Dermis microvascular lymphatic vessel endothelial cell (primary cell): ENCODE measurements at places on chromosomes 1 and 21. TPM values are rescaled to one million over a fixed set of nuclear protein-coding genes. Genes with fewer than 3 reads are reported as not detected.

The DDX59 gene
- total RNA-seq, result 9.6 and 10.1 TPM in 2 replicates

DNA sequence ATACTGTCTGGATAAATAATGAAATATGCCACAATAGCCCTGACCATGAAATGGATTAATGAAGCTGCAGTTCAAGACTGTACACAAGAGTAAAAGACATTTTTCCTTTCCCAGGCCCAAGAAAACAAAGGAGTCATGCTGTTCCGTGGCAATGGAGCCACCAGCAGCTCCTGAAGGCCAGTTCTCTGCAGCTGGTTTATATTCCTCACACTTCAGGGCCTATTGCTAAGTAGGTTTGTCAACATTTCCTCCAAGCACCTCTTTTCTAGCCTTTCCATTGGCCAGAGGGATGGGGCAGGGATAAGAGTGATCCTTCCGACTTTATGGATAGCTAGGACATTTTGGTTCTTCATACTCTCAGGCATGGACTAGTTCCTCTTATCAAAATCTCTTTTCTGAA is 24.2 kb upstream of the RGL1 start:
- no peak for DNase-seq

The SLC1A7 gene
- not detected in 2 replicates for total RNA-seq

The LCE2C gene
- total RNA-seq, result not detected in 2 replicates

The FCRL2 gene
- not detected in 2 replicates for total RNA-seq

The BGLAP gene
- total RNA-seq, result 0.26 and 0.63 TPM in 2 replicates

GRCh38 chr1:150772326-150772725 is 6.7 kb upstream of the CTSS start:
- DNase-seq, result no peak

The COL6A2 gene
- 6.5 and 46.0 TPM in 2 replicates for total RNA-seq

DNA sequence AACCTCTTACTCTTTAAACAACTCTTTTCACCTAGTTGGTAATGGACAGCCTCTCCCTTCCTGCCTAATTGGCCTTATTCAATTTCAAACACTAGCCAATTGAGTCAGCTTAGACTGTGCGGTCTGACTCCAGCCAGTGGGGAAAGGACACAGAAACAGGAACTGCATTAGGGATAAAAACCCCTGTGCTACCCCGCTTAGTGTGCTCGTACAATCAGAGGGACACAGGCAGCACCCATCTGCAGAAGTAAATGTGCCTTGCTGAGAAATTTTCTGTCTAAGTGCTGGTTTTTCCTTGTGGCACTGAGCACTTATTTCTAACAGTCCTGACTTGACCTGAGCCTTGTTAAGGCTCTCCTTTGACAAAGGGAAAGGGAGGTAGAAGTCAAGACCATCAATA is 6.0 kb upstream of the CD2 start:
- DNase-seq, result no peak

The SLC9C2 gene
- total RNA-seq, result not detected in 2 replicates

DNA sequence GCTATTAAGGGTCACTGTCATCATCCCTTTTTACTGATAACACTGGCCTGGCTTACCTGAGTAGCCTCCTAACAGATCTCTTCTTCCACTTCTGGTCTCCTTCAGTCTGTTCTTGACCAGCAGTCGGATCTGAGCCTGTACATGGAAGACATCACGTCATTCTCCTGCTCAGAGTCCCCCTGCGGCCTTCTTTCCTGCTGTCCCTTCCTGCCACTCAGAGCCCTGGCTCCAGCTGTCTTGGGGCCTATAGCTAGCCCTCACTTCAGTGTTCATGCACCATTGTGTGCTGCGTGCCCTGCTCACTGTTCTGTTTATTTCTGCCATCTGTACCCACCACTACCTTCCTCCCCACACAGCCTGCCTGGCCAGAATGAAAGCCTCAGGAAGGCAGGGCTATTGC is 8.4 kb downstream of the ADARB1 start:
- DNase-seq, result no peak

The RAB4A gene
- total RNA-seq, result 12.8 and 19.3 TPM in 2 replicates

DNA sequence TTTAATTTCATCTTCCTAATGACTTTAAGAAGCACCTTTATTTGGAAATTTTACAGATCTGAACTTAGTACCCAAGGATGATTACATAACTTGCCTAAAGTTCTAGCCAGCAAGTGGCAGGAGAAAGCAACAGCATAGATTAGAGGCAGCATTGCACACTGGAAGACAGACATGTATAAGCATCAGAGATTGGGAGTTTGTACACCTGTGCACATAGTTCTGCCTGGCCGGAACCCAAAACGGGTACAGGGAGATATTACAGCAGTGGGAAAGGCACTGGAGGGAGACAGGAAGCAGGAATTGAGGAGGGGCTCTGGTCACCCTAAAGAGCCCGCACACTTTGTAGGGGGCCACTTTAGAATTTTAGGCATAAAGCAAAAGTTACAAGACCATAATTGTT is 19.3 kb downstream of the GBP6 start:
- DNase-seq, result no peak

The DCDC2B gene
- total RNA-seq, result not detected in 2 replicates

DNA sequence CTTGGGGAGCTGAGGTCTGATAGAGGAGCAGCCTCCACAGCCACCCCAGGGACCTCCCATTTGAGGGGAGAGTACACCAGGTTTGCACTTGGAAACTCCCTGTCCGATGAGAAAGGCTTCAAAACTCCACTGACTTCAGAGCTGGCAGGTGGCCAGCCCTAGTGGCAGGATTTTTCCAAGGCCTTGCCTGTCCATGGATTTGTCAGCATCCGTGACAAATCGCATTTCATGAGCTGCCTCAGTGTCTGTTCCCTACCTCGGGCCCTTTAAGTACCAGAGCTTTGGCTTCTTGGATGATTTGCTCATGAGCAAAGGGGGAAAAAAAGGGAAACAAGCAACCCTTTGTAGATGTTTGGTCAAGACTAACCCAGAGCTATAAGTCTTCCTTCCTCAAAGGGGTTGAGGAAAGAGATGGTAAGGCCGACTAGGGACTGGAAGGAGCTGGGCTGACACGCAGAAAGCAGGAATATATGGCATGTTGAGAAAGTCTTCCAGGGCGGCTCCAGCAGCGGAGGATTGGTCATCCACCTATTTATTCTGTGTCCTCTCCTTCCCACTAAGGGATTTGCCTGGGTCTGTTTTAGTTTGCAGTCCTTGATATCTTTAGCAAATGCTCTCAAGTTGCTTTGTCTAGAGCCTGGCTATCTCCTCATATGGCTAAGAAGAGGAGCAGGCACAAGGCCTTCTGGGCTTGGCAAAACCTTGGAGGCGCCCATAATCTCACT is 2.7 kb upstream of the HSPG2 start:
- peak; percentile 99 for DNase-seq

- DNase-seq, result no peak
Observed at GRCh38 chr1:71488555-71489252, 407.9 kb upstream of the ZRANB2 start.

DNA sequence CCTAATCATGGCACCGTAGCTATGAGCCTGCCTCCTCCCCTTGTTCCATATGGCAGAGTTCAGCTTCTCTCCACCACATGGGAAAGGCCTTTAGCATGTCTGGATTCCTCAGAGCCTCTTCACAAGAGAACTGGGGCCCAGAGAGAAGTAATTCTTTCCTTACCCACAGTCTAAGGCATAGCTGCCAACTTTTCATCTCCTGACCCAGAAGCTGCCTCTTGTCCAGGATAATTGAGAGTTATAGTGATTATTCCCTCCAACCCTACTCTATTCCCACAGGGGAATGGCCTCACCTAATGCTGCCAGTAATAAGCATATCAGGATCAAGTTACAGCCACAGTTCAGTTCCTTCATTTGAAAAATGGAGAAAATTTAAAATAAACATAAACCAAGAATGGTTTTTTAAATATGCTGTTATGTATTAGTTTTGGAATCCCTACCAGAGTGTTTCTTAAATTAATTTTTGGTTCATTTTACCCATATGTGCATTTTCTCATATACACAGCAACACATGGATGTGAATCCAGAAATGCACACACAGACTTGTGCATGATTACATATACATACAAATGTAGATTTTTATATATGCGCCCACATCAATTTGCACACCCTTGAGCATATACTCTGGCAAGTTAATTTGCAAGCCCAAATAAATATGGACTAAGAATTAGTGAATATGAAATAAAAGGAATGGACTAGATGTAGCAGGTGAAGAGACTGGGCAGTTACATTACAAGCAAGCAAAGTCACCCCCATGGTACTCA is 63.9 kb upstream of the WARS2 start:
- DNase-seq, result no peak

DNA sequence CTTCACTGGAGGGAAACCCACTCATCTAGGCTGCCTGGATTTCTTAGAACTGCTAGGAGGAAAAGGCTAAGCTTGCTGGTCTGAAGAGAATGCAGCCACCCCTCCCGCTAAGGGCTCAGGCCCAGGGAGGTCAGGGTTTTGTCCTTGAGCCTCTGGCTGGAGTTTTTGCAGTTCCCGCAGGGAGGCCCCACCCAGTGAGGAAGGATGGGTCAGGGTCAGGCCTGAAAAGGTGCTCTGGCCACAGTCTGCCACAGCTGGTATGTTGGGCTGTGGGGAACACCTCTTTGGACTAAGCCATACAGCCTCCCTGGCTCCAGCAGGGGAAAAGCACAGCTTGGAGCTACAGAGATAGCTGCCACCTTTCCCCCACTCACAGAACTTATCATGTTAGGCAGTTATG is 71.4 kb upstream of the PAPPA2 start:
- no peak for DNase-seq

The MPC2 gene
- total RNA-seq, result 16.9 and 22.7 TPM in 2 replicates

The ANGPTL7 gene
- not detected in 2 replicates for total RNA-seq

DNA sequence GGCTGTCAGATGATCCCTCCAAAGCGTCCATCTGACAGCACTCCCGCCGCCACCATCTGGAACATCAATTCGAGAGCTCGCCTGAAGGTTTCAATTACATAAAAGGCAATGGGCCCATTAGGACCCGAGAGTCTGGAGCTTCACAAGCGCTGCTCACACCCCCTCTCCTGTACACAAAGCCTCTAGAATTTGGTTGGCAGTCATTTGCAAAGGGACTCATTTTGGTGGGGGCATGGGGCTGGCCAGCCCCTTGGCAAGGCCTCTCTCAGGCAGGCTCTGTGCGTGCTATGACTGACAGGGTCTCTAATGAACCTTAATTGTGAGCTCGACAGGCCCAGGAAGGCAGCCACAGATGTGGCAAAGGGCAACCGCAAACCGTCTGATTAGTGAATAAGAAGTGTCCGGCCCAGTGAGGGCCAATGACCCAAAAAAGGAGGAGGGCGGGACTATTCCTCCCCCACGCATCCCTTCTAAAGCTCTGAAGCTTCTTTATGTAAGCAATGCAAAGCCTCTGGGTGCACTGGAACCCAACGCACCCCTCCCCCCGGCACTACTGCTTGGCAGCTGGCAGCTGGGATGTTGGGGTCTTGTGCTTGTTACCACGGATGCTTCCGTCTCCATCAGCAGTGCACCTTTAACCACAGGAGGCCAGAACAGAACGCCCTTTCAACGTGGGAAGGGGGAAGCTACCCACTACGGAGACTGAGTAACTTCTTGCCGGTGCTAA is 79.4 kb downstream of the CAPZB start:
- no peak for DNase-seq

The SH2D1B gene
- total RNA-seq, result 0.13 TPM in 1 of 2 replicates, not detected in the other

DNA sequence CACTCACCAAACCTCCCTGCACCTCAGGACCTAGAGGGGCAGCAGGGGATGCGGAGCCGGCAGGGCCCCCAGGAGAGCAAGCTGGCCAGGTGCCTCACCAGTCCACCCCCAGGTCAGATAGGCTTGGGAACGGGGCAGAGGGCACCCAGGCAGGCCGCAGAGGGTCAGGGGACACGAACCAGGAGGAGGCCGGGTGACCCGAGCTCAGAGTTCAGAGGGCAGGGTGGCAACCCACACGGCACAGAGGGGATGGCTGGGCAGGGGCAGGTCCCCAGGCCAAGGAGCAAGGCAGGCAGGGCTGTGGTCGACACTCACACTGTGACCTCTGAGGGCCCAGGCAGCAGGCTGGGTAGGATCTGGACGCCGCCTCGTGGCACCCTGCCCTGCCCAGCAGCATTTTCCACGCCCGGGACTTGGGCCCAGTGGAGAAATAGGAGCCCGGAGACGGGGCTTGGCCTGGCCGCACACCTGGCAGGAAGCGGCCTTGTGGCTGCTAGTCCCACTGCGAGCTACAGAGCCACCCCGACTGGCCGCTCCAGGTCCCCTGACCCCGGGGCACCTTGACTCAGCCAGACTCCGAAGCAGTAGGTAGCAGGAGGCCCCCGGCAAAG is 5.3 kb downstream of the DVL1 start:
- no peak for DNase-seq

GRCh38 chr1:78577257-78578100 is 42.8 kb upstream of the IFI44L start:
- no peak for DNase-seq

- DNase-seq, result no peak
Observed at GRCh38 chr1:184486761-184487445, 100.1 kb downstream of the C1orf21 start.

The SPATA21 gene
- not detected in 2 replicates for total RNA-seq

DNA sequence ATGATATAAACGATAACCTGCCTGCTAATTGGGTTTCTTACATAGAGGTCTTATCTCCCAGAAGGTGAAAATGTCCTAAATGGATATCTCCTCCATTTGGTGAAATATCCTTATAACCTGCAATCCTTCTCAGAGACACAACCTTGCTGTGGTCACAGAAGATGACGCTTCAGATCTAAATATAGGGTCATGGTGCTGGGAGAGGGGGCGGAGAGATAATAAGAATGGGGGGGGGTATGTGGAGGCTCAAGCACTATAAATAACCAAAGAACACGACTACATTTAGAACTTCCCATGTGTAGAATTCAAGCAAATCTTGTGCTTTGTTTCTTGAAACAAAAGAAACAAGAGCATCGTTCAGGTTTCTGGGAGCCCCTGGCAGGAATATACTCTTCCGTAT is 260.6 kb upstream of the ESRRG start:
- no peak for DNase-seq

DNA sequence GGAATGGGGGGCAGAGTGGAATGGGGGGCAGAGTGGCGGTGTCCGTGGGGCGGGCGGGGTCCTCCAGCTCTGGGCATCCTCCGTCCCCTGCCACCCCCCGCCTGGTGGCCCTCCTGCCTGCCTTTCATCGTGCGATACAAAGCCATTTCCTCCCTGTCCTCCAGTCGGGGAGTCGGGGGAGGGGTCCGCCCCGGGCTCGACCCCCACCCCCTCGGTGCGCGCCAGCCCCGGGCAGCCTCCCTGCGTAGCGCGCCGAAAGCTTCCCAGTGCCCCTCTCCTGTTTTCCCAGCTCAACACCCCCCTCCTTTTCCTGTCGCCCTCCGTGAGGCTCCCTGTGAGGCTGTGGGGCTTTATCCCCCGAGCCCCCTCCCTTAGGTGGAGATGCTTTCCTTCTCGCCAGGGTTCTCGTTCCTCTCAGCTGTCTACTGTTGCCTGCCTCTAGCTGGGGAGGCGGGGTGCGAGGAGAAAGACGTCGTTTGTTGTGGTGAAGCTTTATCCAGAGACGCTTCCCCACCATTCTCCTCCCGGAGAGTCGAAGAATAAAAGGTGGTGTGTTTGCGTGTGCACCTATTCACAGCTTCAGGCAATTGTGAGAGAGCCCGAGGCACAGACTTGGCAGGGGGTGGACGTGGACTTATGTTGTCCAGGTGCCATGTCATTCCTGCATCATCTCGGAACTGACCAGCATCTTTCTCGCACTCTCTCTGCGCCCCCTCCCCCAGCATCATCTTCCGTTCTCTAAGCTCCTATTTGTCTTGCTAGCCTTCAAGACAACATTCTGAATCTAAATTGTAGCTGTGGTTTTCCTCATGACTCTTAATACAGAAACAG is 848 bp downstream of the DNM3 start:
- no peak for DNase-seq

GRCh38 chr1:227786673-227787512 is 28.6 kb upstream of the PRSS38 start:
- DNase-seq, result no peak
